ENCODE measurements at places on chromosomes 2 and 18.

DNA sequence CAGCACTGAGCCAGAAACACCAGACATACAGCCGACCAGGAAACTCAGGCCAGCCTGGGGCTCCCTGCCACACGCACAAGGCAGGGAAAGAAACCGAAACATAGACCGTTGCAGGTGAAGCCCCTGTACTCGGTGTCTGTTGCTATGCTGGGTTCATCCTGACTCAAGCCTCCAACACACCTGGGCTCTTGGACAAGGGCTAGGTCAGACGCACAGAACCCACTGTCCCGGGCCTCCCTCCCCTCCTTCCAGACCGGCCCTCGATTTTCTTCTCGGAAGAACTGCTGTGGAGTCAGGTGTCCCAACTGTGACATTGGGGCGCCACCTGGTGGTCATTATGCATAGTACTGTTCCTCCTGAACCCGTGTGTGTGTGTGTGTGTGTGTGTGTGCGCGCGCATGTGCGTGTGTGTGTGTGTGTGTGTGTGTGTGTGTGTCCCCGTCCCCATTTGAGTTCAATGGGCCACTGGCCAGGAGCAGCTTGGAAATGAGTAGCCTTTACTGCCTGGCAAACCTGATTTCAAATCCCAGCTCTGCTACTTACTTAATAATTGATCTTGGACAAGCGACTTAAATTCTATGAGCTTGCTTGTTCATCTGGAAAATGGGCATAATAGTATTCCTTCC is 55.4 kb upstream of the GLI2 start:
- peak; percentile 69 for DNase-seq

GRCh38 chr2:9941196-9941995 is 10.1 kb upstream of the GRHL1 start:
- no peak for DNase-seq

GRCh38 chr2:20663196-20664070 is 3.5 kb upstream of the GDF7 start:
- no peak for DNase-seq

DNA sequence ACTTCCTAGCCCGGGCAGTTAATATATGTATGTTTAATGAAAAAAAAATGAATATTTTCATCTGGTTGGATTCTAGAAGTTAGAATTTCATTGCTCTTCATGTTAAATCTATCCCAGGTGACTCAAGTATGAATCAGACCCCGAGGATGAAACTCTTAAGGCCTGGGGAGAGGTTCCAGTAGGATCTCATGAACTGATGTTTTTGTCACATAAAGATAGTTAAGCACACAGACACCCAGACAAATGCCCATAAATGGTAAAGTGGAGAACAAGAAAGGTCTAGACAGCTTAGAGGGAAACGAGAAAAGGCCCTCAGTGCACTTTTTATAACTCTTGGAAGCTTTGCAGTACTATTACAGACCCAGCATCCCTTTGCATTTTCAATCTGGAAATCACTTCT is 114.1 kb downstream of the RIF1 start:
- DNase-seq: no peak

GRCh38 chr2:11980809-11981208 is 234.4 kb downstream of the LPIN1 start:
- DNase-seq: no peak

DNA sequence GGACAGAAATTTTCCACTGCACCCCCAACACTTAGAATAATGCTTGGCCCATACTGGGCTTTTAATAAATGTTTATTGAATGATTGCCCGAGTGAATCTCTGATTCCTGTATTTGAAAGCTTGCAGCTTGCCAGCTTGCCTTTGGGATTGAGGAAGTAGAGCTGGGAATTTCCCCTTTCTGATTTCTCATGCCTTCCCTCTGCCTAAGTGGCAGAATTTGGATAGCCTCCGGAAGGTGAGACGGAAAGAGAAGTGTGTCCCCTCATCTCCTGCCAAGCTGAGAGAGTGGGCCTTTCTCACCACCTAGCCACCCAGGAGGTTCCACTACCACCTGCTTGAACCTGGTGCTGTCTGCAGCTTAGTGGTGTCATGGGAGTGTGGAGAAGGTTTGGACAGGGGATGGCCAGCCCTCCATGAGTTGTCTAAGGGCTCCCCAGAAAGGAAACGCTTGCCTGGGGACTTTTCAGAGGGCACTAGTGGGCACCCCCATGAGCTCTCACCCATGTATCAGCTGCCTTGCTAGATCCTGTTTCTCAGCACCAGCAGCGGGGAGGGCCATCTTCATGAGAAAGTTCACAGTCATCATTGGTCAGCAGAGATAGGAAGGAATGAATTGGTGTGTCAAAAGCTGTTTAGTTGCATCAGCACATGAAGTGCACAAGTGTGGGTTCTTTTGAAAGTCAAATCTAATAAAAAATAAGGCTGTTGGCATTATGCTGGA is 8.6 kb upstream of the NCOA1 start:
- DNase-seq: no peak

DNA sequence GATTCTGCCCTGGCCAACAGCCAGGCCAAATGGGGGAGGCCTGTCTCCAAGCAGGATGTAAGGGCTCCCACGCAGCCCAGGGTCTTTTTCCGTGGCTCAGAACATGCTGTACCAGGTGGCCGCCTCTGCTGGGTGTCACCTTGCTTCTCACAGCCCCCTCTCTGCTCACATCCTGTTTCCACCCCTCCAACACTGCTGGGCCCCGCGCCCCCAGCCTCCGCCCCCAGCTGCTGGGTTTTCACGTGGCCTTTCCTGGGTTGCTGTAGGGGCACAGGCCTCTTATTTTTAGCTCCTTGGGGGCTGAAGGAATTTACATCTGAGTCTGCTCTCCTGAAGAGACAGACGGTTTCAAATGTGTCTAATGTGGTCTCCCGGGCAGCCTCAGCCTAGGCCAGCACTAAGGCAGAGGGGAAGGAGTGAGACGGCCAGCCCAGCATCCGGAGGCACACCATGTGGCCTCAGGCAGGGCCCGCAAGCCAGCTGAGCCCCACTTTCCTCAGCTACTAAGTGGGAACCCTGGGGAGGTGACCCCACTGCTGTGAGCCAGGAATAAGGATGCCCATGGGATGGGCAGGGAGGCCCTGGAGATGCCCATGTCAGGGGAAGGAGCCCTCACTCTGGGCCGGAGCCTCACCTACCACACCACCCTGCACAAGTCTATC is 18.7 kb upstream of the DUSP2 start:
- no peak for DNase-seq

DNA sequence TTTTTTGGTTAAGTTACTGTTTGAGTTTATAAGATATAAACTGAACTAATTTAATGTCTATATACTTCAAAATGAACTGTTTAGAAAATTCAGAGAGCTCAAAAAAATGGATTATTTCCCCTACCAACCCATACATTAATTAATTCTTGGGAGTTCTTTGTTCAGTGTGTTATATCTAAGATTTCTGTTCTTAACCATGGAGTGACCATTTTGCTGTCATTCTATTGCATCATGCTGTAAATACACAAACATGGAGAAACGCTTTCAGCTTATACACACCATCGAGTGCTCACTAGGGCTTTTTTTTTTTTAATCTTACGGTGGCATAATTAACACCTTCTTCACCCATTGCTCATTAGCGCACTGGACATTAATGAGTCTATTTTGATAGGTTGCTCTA is 33.4 kb upstream of the TBR1 start:
- no peak for DNase-seq

DNA sequence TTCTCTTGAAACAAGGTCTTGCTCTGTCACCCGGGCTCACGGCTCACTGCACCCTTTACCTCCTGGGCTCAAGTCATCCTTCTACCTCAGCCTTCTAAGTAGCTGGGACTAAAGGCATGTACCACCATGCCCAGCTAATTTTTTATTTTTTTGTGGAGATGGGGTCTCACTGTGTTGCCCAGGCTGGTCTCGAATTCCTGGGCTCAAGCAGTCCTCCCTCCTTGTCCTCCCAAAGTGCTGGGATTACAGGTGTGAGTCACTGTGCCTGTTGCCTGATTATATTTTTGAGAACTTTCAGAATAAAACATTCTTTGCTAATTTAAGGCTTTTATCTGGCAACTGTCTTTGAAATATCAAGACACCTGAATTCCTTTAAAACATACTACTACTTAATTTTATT is 47.9 kb downstream of the BIRC6 start:
- DNase-seq: no peak

DNA sequence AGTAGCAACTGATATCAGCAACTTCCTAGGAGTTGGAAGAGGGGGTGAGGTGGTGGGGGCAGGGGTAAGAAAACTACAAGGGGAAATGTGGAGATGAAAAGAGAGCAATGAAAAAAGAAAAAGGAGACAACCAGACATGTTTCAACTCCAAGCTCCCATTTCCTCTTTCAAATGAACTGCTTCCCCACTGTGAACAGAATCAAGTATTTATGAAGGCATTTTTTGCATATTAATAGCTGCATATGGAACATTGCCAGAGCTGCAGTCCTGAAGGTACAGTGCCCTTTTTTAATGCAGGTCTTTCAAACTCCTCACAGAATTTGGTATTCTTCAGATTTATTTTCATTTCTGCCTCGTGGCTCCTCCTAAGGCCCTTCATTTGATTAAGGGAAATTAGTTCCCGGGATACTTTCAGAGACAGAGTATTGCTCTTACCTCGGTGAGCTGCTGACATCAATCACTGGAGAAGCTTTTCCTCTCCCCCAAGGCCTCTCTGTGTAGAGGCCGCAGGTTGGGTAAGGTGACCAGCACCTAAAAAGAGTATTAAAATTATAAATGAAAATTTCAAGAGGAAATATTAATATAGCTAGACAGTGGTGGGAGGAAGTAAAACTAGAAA is 68.4 kb downstream of the KIAA2012 start:
- no peak for DNase-seq

DNA sequence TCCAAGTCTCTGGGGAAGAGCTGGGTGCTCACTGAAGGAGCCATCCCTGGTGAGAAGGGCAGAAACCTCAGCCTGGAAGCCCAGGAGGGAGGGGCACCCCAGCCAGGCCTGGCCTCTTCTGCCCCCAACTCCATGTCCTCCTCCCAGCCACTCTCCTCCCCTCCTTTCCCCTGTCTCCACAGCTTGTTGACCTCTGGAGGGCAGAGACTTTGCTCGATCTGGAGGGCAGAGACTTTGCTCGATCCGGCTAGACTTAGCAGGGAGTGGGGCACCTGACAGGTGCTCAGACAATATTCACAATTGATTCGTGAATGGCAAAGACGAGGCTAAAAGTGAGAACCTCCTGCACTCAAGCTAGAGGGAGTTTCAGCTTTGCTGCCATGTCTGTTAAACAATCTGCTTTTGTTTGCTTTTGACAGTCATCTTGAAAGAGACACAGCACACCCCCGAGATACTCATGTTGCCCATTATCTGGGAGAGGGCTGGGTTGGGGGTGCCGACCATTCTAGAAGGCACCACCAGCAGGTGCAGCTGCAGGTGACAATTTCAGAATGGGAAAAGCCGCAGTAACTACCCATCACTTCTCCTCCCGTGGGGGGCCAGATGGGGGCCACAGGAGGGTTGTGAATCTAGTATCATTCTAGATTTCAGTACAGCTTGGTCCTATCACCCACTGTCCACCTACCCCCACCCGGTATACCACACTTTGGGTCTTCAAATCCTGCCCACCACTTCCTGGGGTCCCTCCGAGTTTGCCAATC is 54.8 kb downstream of the DNMT3A start:
- DNase-seq: no peak

DNA sequence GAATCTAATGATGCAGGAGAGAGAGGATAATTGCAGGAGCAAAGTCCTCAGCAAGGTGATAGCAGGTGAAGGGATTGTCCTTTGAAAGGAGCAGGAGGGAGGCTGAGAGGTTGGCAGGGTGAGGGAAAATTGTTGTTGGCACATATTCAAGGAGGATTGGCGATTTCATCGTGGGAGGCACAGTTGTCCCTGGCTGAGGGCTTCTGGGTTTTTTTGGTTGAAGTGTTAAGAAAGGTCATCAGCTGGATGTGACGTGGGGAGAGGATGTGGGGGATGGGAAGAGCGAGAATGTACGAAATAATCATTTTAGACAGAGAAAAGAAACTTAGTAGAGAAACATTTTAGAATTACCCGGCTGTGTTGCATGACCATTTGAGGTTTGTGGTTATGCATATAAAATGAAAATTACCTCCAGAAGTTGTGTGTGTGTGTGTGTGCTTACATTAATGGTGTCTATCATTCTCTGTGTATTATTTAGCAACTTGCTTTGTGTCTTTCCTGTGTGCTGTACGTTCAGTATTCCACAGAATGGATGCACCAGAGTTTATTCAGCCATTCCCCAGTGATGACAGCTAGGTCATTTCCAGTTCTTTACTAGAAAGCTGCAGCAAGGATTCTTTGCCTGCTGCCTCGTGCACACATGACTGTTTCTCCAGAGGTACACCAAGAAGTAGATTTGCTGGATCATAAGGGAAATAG is 67.6 kb downstream of the SDC1 start:
- no peak for DNase-seq

- no peak for DNase-seq
These were observed 96.2 kb upstream of the RMP24 start for GRCh38 chr18:35876243-35876642.

GRCh38 chr2:95401480-95401879 is 1.0 kb upstream of the FAHD2A start:
- no peak for DNase-seq

DNA sequence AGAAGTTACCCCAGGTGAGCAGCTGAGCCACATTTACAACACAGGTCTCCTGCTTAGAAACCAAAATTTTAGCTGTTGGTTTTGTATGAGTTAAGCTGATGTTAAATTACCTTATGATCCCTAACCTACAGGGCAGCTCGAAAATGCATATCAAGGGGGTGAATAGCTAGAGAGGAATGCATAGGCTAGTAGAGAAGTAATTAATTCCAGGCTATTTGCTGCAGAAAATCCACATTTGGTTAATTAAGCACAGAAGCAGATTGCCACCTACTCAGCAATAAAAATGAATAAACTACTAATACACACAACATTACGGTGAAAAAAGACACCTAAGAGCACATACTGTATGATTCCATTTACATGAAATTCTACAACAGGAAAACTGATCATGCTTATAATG is 91.4 kb downstream of the OSBPL1A start:
- DNase-seq: no peak

DNA sequence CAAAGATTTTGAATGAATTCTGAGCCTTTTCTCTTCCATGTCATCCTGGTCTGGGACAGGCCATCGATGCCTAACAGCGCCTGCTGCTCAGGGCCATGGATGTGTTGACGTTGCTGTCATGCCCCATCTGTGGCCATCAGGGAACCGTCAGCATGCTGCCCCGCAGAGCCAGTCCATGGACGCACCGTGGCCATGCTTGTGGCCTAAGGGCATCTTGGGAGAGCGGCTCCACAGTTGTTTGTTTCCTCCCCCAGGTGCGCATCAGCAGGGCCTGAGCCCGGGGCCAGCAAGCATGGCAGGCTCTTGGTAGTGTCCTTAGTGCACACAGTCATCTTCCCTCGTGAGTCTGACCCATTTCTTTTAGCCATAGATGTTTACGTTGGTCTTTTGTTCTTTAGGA is 142.7 kb downstream of the VAPA start:
- DNase-seq: no peak

All from anterior cingulate cortex (tissue), 58 donors.